Fibroblast of the aortic adventitia (primary cell): ENCODE measurements at places on chromosomes 5 and 9. TPM values are rescaled to one million over a fixed set of nuclear protein-coding genes. Genes with fewer than 3 reads are reported as not detected.

DNA sequence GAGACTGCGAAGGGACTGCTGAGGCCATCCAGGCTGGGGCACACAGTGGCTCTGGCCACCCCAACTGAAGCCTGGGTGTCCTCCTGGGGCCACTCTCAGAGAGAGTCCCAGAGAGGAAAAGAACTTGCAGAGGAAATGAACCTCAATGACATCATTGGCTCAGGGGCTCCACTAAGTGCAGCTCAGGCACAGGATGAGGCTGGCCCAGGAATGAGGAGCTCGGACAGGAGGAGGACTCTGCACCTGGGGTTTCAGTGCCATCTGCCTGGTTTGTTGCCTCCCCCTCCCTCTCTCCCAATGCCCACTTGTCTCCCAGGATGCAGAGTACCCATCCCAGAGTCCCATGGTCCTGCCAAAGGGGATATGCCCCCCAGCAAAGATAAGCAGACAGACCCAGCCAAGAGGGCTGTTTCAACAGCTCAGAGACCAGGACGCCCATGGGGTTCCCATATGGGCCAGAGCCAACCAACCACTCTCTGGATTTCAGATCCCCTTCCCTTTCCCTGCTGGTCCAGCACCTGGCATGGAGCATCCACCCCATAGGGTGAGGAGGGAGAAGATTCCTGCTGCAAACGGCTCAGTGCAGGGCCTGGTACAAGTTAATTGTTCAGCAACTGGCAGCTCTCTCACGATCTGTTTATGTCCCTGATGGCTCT lies 26.9 kb upstream of the OLFM1 start:
- DNase-seq, result no peak

GRCh38 chr9:126962336-126962735 lies 47.8 kb downstream of the RALGPS1 start:
- no peak for DNase-seq

GRCh38 chr9:5510360-5510931 lies at the start of gene PDCD1LG2:
Gene PDCD1LG2, plus strand, starts transcription at chr9:5510531. Its CDS starts 12,016 bp downstream, at chr9:5522547.
- DNase-seq, result peak; percentile 87

- DNase-seq, result no peak
Observed at GRCh38 chr5:102747386-102748166, 7.5 kb upstream of the PAM start.

Gene ADGRD2
- not detected in 2 replicates for total RNA-seq

- DNase-seq, result no peak
Observed at GRCh38 chr5:103512500-103512899, 50.1 kb downstream of the NUDT12 start.

GRCh38 chr9:133742849-133743444 lies 4.8 kb upstream of the SARDH start:
- DNase-seq, result peak; percentile 61

Gene CCL27
- not detected in 2 replicates for total RNA-seq

GRCh38 chr9:135492886-135493669 lies 7.4 kb upstream of the MRPS2 start:
- DNase-seq, result no peak

Gene WDR38
- total RNA-seq, result not detected in 2 replicates

- DNase-seq, result peak; percentile 64
Observed at GRCh38 chr5:60497706-60498500, 202.1 kb downstream of the DEPDC1B start.
